H1 (cell line): ENCODE measurements at places on chromosomes 2 and 18.

GRCh38 chr2:22247466-22247865 lies 1123.7 kb downstream of the TDRD15 start:
- DNase-seq: no peak

DNA sequence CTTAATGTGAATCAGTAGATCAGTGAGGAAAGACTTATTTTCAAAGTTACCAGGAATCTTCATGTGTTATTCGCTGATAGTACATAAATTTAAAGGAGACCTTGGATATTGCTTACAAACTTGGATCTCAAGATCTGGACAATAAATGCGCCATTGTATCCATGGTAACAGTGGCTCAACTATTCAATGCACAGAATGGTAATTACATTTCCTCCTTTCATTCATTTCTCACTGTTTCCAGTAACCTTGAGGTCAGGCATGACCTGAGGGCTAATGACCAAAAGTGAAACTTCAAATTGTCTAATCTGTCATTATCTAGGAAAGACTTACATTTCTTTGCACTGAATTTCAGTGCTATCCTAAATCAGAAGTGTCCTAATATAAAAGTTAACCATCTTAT lies 8.1 kb downstream of the LRP2 start:
- DNase-seq: no peak

DNA sequence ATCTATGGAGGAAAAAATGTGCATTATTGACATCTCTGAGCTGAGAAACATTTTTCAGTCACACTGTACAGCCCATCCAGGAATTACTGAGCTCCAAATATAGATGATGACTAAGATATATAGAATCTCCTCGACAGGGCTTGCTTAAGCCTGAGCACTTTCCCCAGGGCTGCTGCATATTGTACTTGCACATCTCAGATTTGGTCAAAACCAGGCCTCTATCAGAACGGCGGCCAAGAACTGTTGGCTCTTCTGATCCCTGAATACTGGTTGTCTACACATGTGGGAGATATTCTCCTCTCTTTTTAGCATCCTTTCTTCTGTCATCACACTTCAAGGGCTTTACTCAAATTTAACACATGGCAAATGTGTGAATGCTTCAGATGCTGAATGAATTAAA lies 201.5 kb upstream of the SLC35G4 start:
- no peak for DNase-seq

DNA sequence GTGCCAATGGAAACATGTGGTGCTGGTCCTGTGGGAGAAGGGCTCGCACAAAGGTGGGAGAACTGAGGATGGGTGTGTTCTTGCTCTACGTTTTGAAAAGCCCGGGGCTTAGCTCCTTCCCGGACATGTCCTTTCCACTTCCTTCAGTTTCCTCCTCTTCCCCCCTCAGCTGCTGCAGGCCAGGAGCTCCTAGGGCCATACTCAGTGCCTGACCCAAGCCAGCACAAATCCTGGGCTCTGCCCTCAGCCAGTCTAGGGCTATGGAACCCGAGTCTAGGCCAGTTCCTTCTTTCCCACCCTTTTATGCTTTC lies 1.4 kb upstream of the SIX2 start:
- DNase-seq: no peak

DNA sequence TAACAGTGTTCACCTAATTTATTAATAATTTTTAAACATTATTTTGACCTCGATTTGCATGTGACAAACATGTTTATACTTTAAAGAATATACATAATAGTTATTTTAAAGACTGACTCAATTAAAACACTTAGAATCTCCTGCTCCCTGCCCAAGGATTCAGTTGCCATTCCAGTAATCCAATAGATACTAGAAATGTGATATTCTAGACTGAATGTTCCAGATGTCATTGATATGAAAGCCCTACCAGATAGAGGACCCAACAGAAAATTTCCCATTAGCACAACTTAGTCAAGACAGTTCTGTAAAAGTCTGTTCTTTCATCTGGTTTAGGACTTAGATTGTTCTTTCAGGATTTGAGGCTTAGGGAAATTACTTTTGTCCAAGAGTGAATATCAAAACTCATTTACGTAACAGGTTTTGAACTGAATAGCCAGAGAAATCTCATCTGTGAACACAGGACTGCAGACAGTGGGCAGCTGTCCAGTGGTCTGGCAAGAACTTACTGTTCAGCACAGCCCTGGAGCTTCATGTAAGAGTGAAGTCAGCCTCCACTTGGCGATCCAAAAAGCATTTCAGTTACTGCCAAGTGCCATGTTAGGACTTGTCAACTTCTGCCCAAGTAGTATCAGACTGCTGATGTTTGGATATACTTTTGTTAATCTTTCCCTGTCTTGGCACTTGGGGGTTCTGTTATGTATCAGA lies 77.5 kb downstream of the OSBPL6 start:
- DNase-seq: no peak
